Hypothalamus (tissue), 51 donors: ENCODE measurements at places on chromosomes 16 and 17.

- no peak for DNase-seq
Measured at GRCh38 chr16:11586378-11586855, 302 bp downstream of the LITAF start.

- DNase-seq: no peak
Measured at GRCh38 chr17:40310882-40311391, 2.0 kb downstream of the RARA start.

GRCh38 chr17:15323131-15323530 is 18.3 kb downstream of the TEKT3 start:
- no peak for DNase-seq

- no peak for DNase-seq
Measured at GRCh38 chr17:77889135-77889505, 69.4 kb upstream of the TNRC6C start.

GRCh38 chr17:68103148-68103547 is 67.6 kb downstream of the KPNA2 start:
- DNase-seq: no peak
